Eye (tissue), 1 donor: ENCODE measurements at places on chromosomes 16 and 17.

DNA sequence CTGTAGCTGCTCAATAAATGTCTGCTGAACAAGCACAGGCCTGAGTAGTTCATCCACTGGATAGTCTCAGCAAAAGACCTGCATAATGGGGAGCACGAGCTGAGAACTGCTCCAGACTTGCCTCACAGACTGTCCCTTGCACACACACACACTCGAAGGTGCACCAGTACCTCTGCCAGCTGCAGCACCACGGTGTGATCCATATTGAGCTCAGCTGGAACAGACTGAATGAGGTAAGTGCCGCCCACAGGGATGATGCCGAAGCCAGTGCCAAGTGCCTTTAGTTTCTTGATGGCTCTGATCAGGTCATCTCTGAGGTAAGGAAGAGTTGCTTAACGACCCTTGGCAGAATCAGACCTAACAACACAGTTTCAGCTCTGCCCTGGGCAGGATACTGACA is 11.6 kb downstream of the SNF8 start:
- no peak for DNase-seq

DNA sequence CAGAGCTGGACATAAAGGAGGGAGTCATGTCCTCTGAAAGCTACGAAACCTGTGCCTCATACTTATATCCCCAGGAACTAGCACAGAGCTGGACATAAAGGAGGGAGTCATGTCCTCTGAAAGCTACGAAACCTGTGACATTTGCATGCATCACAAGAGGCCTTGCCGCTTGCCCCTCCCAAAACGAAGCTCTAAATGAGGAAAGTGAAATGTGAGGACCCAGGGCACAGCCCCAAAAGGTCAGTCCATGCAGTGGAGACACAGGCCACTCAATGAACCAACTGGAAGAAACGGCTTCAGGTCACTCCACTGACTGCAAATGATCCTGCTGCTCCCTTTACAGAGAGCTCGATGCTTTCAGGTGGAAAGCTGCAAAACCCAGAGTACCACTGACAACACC is 38.3 kb downstream of the COG7 start:
- DNase-seq = no peak

GRCh38 chr17:45302649-45303173 is 14.1 kb downstream of the MAP3K14 start:
- no peak for DNase-seq

DNA sequence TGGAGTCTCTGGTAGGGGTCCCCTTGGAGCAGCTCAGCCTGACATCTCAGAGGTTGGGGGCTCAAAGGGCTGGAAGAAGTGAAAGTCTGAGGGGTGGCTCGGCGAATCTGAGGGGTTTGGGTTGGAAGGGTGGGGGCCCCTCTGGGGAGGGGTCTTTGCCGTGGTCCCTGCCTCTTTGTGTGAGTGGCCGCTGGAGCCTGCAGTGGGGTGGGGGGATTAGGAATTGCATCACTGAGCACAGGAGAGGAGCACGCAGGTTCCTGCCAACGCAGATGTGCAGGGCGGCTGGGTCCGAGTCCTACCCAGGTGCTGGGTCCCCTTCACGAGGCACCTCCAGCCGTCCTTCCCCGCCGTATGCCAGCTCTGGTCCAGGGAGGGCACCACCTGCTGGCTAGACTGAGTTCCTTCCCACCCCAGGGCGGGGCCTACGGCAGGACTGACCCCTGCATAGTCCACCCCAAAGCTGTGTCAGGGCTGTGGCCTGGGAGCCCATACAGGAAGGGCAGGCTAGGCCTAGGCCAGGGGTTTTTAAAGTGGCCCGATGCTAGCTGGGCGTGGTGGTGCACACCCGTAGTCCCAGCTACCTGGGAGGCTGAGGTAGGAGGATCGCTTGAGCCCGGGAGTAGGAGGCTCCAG is 9.9 kb downstream of the FMNL1 start:
- no peak for DNase-seq

DNA sequence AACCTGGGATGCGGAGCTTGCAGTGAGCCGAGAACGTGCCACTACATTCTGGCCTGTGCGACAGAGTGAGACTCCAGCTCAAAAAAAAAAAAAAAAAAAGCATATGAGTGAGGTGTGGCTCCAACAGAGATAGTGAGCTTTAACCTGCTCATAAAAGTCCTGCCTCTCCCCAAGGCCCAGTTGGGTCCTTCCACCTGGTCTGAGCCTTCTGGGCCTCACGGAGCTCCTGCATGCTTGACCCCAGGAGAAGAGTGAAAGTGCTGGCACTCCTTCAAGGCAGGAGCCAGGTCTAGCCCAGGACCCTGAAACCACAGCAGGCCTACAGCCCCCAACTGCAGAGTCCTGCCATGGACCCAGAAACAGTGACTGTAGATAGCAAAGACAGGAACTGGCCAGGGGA is 17.7 kb downstream of the HSD11B2 start:
- no peak for DNase-seq

DNA sequence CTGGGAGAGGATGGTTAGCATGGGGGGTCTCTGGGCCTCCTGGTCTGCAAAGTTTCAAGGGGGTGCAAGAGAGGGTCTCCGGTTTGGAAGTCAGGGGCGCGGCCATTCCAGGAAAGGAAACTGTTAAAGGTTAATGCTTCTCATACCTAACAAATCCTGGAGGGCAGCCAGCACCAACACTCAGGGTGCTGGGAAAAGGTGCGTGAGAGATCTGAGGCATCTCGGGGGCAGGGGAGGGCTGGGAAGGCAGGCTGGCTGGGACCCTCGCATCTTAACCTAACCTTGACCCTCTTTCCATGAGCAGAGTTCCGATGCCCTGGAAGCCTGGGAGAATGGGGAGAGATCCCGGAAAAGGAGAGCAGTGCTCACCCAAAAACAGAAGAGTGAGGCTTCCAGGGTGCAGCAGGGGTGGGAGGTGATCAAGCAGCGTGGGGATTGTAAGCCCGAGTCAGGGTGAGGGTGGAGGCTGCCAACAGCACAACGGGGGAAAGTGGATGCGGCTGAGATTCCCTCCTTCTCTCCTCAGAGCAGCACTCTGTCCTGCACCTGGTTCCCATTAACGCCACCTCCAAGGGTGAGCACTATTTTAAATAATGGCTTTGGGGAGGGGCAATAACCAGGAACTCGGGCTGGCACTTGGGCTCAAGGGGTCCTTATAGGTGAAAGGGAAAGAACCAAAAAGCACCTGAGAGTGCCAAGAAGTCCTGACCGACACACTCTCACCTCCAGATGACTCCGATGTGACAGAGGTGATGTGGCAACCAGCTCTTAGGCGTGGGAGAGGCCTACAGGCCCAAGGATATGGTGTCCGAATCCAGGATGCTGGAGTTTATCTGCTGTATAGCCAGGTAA is 996 bp downstream of the TNFSF13 start:
- DNase-seq = no peak
